H1 (cell line): ENCODE measurements at places on chromosomes 4 and X. TPM values are rescaled to one million over a fixed set of nuclear protein-coding genes. Genes with fewer than 3 reads are reported as not detected.

Gene IL13RA2
- not detected in 2 replicates for total RNA-seq

Gene CLNK
- not detected in 2 replicates for total RNA-seq

Gene GAGE13
- not detected in 2 replicates for total RNA-seq

Gene MAGEC2
- total RNA-seq: not detected in 2 replicates

Gene ANOS1
- 57.8 and 59.0 TPM in 2 replicates for total RNA-seq

Gene MPC1L
- total RNA-seq: not detected in 2 replicates

Gene PNCK
- 4.3 and 6.2 TPM in 2 replicates for total RNA-seq

Gene WNK3
- total RNA-seq: 37.1 and 37.5 TPM in 2 replicates

Gene NPY5R
- total RNA-seq: 1.5 and 2.0 TPM in 2 replicates

Gene STAP1
- not detected in 2 replicates for total RNA-seq

Gene FAM47B
- not detected in 2 replicates for total RNA-seq

Gene ARX
- not detected in 2 replicates for total RNA-seq

Gene NUDT10
- 20.6 and 23.8 TPM in 2 replicates for total RNA-seq

Gene FHIP1A
- total RNA-seq: 75.2 and 76.3 TPM in 2 replicates

Gene AVPR2
- total RNA-seq: not detected in 2 replicates
